ENCODE measurements at places on chromosomes 7 and 10.

DNA sequence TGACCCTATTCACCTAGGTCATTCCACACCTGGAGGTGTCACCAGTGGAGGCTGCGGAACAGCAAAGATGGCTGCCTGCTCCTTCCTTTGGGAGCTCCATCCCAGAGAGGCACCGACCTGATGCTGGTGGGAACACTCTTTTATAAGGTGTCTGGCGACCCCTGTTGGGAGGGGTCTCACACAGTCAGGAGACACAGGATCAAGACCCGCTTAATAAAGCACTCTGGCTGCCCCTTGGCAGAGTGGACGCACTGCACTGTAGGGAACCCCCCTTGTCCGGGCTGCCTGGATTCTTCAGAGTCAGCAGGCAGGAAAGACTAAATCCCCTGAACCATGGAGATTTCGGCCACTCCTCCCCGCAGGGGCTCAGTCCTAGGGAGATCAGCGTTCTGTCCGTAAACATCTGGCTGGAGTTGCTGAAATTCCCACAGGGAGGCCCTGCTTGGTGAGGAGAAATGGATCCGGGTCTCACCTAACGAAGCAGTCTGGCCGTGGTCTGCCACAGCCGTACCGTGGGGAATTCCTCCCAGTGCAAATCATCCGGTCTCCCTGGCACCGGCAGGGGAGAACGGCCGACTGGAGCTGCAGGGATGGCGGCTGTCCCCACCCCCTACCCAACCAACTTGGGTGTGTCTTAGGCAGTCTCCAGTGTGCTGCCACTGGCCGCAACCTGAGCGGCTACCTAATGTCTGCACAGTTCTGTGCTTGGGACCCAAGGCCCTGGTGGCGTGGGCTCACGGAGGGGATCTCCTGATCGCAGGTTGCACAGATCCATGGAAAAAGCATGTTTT is 66.1 kb downstream of the LSMEM1 start:
- no peaks in the 10 kb centered on the region for H3K36me3 ChIP-seq
- no peak for DNase-seq
- no peak overlapping the region for H3K27ac ChIP-seq
- H3K27me3 ChIP-seq: no peaks in the 10 kb centered on the region

- DNase-seq: peak; percentile 41
- H3K4me3 ChIP-seq: peak overlapping the region; percentile 92
- H3K4me1 ChIP-seq: peaks cover 88% of the 10 kb centered on the region
- no peaks in the 10 kb centered on the region for H3K36me3 ChIP-seq
Observed at GRCh38 chr10:7407368-7408290, 3.2 kb downstream of the SFMBT2 start.

DNA sequence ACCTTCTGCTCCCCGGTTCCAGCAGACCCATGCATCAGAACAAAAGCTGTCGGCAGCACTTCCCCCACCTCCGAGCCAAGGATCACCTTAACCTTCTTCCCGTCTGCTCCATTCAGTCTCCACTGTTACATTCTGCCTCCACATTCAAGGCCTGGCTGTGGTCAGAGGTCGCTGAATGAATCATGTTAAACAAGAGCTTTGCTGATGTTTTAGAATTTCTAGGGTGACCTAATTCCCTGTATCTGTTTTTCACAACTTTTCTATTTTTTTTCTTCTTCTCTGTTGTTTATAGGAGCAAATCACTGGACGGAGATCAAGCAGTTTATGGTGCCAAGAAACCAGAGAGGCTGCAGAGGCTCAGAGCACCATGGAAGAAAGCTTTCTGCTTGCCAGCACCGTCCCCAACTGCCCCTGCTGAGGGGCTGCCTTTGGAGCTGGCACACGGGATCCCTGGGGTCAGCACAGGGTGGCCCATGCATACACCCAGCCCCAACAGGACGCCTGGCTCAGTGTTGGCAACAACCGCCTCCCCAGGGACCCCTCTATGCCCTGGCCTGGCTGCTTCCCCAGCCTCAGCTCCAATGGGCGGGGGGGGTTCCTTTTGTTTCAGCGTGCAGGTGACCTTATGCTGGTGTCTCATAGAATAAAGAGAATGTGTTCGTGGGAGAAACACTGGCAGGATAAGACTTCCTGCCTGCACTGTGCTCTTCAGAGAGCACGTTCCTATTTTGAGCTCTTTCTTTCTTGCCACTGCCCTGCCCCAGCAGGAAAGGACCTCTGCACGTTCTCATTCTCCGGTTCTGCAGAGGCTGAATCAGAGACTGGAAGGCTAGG is 182.7 kb upstream of the LYZL2 start:
- no peak for DNase-seq
- H3K27ac ChIP-seq: no peak overlapping the region
- no peaks in the 10 kb centered on the region for H3K27me3 ChIP-seq

- peak overlapping the region; percentile 79 for H3K27ac ChIP-seq
- H3K36me3 ChIP-seq: no peaks in the 10 kb centered on the region
- H3K4me3 ChIP-seq: peak overlapping the region; percentile 41
- DNase-seq: no peak
- H3K4me1 ChIP-seq: peaks cover 29% of the 10 kb centered on the region
Observed at GRCh38 chr10:73591935-73592699, 975 bp upstream of the USP54 start.

DNA sequence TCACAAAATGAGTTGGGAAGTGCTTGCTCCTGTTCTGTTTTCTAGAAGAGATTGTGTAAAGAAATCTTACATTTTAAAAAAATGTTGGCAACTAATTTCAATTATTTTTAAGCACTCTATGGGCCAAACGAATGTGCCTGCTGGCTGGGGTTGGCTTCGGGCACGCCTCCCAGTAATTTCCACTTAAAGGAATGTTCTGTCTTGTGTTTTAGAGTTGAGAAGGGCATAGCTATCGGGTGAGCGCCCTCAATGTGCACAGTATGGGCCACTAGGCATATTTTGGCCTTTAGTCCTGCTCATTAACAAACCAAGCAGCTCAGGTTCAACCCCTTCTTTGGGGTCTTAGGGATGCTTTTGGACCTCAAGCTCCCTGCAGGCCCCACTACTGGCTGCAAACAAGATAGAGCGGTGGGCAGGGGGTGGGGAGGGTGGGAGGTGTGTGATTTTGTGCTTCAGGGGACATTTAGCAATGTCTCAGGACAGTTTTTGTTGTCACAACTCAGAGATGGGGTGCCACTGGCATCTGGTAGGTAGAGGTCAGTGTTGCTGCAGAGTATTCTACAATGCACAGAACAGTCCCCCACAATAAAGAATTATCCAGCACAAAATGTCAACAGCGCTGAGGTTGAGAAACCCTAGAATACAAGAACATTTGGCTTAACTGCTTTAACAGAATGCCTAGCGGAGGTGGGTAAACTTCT is 40.7 kb downstream of the TACC2 start:
- DNase-seq: no peak
- peaks cover 1% of the 10 kb centered on the region for H3K27me3 ChIP-seq
- H3K27ac ChIP-seq: no peak overlapping the region
- no peaks in the 10 kb centered on the region for H3K36me3 ChIP-seq
- no peaks in the 10 kb centered on the region for H3K4me1 ChIP-seq
- H3K4me3 ChIP-seq: no peak overlapping the region

DNA sequence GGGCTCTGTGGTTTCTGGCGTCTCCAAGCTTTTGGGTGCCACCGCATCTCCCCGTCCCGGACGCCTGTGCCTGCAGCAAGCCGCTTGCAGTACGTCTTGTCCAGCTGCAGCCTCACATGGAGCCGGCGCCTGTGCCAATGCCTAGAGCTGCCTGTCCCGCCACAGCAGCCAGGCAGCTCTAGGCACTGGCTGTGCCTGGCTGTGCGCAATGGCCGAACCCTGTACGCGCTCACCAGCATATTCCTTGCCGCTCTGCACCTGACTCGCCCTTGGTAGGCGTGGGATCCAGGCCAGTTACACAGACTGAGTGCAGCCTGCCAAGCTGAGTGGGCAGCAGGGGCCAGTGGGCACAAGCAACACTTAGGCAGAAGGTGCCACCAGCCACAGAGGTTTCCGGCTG is 381.2 kb upstream of the SORCS1 start:
- H3K36me3 ChIP-seq: no peaks in the 10 kb centered on the region
- no peaks in the 10 kb centered on the region for H3K27me3 ChIP-seq
- H3K4me1 ChIP-seq: no peaks in the 10 kb centered on the region
- DNase-seq: no peak
- no peak overlapping the region for H3K4me3 ChIP-seq

DNA sequence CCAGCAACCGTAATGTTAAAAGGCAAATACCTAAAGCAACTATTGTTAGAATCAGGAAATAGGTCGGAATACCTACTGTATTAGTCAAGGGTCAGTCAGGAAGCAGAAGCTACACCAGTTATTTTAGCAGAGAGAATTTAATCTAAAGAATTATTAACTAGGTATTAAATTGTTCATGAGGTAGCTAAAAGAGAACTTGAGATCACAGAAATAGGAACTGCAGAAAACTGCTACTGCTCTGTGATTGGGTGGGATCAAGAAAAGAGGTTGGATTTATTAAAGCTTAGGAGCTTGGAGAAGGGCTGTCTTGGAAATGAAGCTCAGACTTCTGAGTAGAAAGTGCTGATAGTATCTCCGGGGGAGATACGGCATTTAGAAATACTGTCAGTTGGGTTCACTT is 20.0 kb upstream of the ZNF438 start:
- peaks cover 17% of the 10 kb centered on the region for H3K27me3 ChIP-seq
- no peaks in the 10 kb centered on the region for H3K4me1 ChIP-seq
- no peak for DNase-seq
- H3K27ac ChIP-seq: no peak overlapping the region
- H3K36me3 ChIP-seq: no peaks in the 10 kb centered on the region

DNA sequence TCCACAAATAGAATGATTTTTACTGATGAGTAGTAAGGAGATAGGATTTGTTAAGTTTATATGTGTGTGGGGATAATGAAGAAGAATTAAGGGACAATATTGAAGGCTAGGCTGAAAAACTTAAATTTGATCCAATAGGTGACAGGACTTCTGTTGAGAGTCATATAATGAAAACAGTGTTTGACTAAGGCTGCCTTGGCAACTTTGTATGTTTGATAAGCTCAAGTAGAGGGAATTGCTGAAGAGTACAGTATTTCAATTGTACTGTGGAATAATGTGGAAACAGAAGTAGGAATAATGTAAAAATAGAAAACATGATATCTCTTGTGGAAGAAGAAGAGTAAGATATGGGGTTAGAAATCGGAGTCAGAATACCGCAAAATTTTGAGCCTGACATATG is 10.5 kb downstream of the R3HCC1L start:
- no peak overlapping the region for H3K27ac ChIP-seq
- H3K27me3 ChIP-seq: no peaks in the 10 kb centered on the region
- no peak for DNase-seq
- no peak overlapping the region for H3K4me3 ChIP-seq
- H3K4me1 ChIP-seq: peaks cover 35% of the 10 kb centered on the region

GRCh38 chr10:106224676-106225075 is 939.8 kb downstream of the SORCS1 start:
- H3K27me3 ChIP-seq: no peaks in the 10 kb centered on the region
- no peak overlapping the region for H3K27ac ChIP-seq
- no peaks in the 10 kb centered on the region for H3K36me3 ChIP-seq
- no peaks in the 10 kb centered on the region for H3K4me1 ChIP-seq
- DNase-seq: no peak
- no peak overlapping the region for H3K4me3 ChIP-seq

GRCh38 chr10:46175296-46175695 is 111.5 kb upstream of the ANTXRL start:
- H3K27me3 ChIP-seq: peaks cover 12% of the 10 kb centered on the region
- no peak overlapping the region for H3K27ac ChIP-seq
- peaks cover 3% of the 10 kb centered on the region for H3K36me3 ChIP-seq
- no peak for DNase-seq

DNA sequence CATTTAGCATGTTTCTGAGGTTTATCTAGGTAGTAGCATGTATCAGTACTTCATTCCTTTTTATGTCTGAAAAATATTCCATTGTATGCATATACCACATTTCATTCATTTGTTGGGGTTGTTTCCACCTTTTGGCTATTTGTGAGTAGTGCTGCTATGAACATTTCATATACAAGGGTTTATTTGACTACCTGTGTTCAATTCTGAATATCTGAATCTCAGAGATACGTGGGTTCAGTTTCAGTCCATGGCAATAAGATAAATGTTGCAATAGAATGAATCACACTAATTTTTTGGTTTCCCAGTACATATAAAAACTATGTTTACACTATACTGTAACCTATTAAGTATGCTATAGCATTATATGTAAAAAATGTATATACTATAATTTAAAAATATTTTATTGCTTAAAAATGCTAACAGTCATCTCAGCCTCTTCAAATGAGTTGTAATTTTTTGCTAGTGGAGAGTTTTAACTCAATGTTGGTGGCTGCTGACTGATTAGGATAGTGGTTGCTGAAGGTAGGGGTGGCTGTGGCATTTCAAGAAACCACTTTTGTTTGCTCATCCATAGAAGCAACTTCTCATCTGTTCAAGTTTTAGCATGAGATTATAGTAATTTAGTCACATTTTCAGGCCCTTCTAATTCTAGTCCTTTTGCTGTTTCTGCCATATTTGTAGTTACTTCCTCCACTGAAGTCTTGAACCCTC is 13.9 kb downstream of the PLEKHA1 start:
- H3K27me3 ChIP-seq: peaks cover 1% of the 10 kb centered on the region
- H3K4me1 ChIP-seq: peaks cover 87% of the 10 kb centered on the region
- DNase-seq: no peak
- H3K4me3 ChIP-seq: peak overlapping the region; percentile 6
- peaks cover 7% of the 10 kb centered on the region for H3K36me3 ChIP-seq

GRCh38 chr7:65475734-65476319 is 102.2 kb downstream of the ZNF92 start:
- peak; percentile 83 for DNase-seq
- peaks cover 4% of the 10 kb centered on the region for H3K27me3 ChIP-seq
- H3K36me3 ChIP-seq: peaks cover 20% of the 10 kb centered on the region

GRCh38 chr10:59869594-59869940 is 36.8 kb downstream of the CCDC6 start:
- peak overlapping the region; percentile 3 for H3K27ac ChIP-seq
- H3K27me3 ChIP-seq: no peaks in the 10 kb centered on the region
- peaks cover 85% of the 10 kb centered on the region for H3K4me1 ChIP-seq
- H3K36me3 ChIP-seq: no peaks in the 10 kb centered on the region
- DNase-seq: no peak

DNA sequence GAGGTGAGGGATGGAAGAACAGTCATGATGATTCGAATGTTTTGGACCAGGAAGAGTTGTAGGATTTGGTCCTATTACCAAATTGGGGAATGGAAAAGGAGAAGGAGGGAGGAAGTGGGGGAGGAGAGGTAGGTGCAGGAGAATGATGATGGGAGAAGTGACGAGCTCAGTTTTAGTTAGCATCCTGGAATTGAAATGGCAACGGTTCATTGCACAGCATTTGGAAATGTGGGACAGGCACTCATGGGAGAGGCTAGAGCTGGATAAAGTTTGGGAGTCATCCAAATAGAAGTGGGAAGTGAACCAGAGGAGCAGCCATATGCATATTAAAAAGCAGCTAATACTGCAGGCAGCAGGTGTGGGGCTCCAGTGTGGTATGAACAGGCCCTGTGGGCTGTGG is 253.6 kb downstream of the SORCS3 start:
- peaks cover 6% of the 10 kb centered on the region for H3K36me3 ChIP-seq
- H3K4me3 ChIP-seq: no peak overlapping the region
- no peaks in the 10 kb centered on the region for H3K4me1 ChIP-seq
- no peak overlapping the region for H3K27ac ChIP-seq

DNA sequence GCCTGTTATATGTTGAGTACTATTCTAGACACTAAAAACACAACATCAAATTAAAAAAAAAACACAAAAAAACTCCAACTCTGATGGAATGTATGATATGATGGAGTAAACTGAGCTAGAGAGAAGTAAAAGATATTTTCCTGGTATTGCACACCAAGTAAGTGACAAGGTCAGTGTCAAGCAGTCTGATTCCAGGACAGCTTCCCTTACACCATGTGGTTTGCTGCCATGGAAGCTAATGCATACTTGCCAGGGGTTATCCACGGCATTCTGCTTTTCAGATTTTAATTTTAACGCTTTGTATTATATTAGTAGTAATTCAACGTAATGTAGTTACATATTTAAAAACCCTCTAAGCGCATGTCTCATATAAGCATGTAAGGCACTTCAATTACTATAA is 48.4 kb downstream of the CACNA2D1 start:
- no peaks in the 10 kb centered on the region for H3K27me3 ChIP-seq
- H3K4me3 ChIP-seq: no peak overlapping the region
- H3K36me3 ChIP-seq: no peaks in the 10 kb centered on the region
- no peaks in the 10 kb centered on the region for H3K4me1 ChIP-seq
- no peak overlapping the region for H3K27ac ChIP-seq
- no peak for DNase-seq

Measured in immature natural killer cell (primary cell).